Panc1 (cell line): ENCODE measurements at places on chromosomes 12 and 14.

GRCh38 chr14:104117341-104118005 lies 20.9 kb upstream of the KIF26A start:
- DNase-seq: no peak

DNA sequence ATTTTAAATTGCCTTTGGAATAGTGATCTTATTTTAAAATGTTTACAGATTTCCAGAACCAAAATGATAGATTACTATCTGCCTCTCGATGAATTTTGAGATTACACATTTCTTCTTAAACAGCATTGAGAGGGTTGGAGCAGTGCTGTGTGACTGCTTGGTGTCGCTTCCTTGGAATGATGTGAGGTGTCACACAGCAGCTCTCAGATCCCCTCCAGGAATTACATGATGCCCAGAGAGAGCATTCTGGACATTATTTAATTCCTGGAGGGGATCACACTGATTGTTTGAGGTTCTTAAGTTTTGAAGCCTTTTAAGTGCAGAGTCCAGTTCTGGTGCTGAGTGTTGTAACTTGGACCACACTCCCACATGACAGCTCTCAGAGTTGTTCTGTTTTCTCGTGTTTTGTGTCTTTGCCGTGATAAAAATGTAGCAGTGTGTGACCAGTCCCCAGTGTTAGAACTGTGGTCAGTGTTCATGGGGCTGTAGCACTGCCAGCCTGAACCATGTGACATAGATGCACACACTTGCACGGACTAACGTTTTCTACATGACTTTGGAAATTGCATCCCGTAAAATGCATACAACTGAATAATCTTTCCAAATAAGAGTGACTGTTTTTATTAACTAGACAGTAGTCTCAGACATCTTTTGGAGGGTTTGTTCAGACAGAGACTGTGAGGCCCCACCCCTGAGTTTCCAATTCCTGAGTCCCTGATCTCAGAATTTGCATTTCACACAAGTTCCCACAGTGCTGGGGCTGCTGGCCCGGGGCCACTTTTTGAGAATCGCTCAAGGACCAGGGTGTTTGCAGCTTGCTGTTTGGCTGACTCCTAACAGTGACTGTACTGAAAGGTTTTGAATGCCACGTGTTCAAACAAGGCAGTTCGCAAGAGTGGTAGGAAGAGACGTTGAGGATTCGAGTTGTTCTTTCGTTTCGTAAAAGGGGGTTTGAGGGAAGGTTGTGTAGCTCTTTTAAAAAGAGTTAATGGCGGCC lies 26.0 kb downstream of the XRCC3 start:
- DNase-seq: no peak

DNA sequence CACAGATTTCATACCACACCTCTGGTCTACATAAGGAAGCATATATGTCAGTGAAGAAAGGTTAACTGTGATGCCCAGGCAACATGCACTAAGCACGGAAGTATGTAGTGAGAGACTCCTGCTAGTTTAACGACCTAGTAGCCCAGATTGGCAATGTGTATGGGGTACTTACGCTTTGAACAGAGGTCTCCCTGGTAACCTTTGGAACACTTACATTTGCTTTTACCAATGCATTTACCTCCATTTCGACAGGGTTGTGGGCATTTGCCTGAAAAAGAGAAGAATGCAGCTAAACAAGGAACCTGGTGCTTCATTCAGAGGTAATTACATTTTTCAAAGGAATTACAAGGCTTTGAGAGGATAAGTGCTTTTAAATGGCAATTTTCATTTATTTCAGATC lies 65.2 kb downstream of the WIF1 start:
- no peak for DNase-seq

- no peak for DNase-seq
These were observed 906.0 kb downstream of the VRK1 start for GRCh38 chr14:97703006-97703760.

DNA sequence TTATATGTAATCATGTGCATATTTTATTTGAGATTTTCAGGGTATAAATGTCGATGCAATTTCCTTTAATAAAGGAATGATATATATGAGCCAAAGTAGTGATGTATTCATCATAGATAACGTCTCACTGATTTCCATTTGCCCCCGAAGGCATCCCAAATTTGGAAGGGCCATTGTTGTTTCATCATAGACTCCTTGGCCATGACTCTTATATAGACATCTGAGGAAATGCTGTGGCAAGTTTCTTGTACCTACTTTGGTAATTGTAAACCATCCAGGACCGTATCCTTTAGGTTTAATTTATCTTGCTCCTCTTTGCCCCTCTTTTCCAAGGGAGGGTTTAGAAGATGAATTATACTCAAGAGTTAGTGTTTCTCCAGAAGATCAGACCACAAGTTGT lies 84.7 kb downstream of the SAMD4A start:
- DNase-seq: no peak

DNA sequence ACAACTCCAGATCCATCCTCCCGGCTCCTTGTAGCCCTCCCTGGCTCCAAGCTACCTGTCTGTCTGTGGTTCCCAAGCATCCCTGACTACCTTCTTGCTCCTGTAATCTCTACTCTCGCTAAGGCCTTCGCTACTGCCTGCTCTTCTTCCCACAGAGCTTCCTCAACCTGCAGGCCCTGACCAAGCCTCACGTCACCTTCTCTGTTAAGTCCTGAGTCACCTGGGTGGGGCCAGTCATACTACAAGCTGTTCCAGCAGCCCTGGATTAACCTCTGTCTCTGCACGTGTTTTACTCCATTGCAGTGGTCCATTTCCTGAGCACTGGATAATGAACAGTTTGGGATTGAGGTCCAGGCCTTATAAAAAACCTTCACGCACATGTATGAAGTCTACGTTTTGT lies 770.7 kb downstream of the BCL11B start:
- DNase-seq: no peak

GRCh38 chr12:3445119-3445978 lies 45.7 kb upstream of the PRMT8 start:
- DNase-seq: no peak

DNA sequence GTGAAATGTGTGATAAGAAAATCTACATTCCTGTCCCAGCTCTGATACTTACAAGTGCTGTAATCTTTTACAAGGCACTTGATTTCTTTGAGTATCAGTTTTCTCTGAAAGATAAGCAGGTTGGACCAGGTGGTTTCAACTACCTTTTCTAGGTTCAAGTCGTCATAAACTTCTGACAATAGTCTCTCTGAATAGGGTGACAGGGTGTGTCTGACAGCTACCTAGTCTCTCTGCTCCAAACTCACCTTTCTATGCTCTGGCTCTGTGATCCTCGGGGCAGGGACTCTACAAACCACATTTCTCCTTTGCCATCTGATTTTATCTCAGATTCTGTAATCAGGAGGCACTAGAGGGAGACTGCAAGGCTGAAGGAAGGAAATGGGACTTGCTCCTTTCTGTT lies 137.7 kb upstream of the SYT1 start:
- no peak for DNase-seq

- no peak for DNase-seq
These were observed 13.8 kb downstream of the NOS1 start for GRCh38 chr12:117347588-117347987.

DNA sequence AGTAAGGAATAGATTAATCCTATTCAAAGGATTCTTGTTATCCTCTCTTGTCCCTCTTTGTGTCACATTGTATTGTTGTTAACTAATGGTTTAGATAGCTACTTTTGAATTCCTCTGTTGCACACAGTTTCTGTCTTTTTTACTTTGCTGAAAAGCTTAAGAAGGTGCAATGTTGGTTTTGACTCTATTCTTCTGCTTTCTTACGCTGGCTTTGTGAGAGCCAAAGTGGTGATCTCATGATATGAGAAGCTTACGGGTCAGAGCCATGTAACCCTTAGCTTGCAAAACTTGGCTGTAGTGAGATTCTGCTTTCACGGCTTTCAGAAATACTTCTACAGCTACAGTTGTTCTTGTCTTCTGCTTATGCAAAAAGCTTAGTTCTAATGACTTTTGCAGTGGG lies 239.7 kb downstream of the TRHDE start:
- DNase-seq: no peak

- DNase-seq: no peak
These were observed 18.5 kb downstream of the CORO1C start for GRCh38 chr12:108712925-108713203.

GRCh38 chr14:67319142-67319541 lies 40.5 kb downstream of the ATP6V1D start:
- DNase-seq: no peak

GRCh38 chr12:106274575-106275121 lies 26.8 kb upstream of the CKAP4 start:
- DNase-seq: no peak

- no peak for DNase-seq
These were observed 633 bp downstream of the RPAP3 start for GRCh38 chr12:47705229-47705565.

DNA sequence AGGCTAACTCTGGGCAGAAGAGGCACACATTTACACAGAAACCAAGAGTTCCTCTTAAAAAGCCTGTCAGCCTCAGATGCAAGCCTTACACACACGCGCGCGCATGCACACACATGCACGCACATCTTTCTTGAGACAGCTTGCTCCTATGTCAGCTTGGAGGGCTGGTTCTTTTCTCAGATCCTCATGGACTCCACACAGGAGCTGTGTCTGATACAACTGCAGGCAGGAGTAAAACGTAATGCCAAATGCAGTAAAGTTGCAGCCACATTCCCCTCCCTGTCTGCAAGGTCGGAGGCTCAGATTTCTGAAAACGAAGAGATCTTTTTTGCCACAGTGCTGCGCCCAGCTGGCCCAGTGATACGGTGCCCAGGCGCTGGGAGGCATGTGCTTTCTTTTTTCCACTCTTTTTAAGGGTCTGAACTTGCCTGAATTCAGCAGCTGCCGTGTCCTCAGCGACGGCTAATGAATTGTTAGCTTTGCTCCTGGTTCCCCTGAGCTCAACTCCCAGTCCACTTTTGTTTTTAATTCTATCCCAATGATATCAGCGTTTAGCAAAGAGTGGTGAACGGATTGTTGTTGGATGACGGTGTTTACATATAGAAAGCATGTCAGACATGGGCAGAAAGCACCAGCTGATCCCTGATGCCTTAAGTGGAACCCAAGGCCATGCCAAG lies 72.9 kb upstream of the FOXN3 start:
- DNase-seq: no peak

- DNase-seq: no peak
These were observed 43.1 kb downstream of the GALNT16 start for GRCh38 chr14:69303086-69303485.

GRCh38 chr14:77190977-77191376 lies 9.4 kb downstream of the TMEM63C start:
- DNase-seq: no peak

- DNase-seq: no peak
These were observed 152.2 kb downstream of the BTG1 start for GRCh38 chr12:91993287-91994017.

- peak; percentile 97 for DNase-seq
These were observed 15.5 kb upstream of the NTN4 start for GRCh38 chr12:95805864-95806671.

DNA sequence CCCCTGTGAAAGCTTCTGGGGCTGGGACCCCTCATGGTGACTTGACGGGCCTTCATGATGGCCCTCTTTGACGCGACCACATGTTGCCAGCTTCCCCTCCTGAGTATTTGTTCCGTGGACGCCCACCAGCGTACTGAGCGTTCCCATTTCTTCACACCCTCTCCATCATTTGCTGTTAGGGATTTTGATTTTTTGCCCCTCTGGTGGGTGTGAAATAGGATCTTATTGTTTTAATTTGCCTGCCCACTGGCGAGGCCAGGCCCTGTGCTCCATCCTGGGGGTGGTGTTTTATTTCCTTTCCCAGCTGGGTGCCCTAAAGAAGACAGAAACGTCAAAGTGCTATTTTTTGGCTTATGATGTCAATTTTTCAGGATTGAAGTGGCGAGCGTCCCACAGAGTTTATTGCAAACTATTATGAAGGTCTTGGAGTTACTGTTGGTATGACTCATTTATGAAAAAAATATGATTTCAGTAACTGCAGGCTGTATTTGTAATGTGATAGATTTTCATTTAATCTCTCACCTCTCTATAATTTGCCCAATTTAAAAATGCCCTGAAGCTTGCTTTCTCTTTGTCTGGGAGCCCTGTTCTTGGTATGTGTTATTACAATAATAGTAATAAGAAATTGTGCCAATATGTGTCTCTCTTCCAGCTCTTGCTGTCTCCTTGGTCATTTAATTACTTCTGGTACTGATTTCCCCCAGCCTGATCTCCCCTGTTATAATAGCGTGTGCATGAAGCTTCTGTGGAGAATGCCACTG lies 99.6 kb downstream of the SLC25A47 start:
- no peak for DNase-seq

DNA sequence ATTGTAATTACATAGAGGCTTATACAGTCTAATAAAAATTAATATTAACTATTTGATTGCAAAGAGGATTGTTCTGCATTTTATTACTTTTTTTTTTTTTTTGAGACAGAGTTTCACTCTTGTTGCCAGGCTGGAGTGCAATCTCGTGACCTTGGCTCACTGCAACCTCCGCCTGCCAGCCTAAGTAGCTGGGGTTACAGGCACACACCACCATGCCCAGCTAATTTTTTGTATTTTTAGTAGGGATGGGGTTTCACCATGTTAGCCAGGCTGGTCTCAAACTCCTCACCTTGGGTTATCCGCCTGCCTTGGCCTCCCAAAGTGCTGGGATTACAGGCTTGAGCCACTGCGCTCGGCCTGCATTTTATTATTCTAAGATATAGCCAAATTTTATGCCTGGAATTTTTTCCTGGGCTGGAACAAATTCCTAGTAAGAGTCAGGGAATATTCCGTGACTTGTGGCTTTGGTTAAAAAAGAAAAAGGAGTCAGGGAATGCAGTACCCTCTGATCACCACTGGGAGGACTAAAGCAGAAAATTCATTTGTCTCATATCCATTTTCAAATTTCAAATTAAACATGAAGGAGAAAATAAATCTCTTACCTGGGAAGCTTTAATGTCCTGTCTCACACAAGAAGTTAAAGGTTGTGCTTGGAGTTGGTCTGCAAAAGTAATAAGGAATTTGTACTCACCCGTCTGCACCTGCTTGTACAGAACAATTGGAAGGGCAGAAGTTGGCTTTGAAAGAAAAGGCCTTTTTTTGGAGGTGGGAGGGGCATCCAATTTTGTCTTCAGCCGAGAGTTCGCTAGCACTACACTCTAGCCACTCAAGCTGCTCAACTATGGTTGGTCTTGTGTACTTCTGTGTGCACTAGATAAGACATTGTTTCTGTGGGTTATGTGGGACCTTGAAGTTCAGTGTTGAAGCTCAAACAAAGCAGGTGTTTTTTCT lies 8.7 kb downstream of the MARK3 start:
- DNase-seq: no peak

DNA sequence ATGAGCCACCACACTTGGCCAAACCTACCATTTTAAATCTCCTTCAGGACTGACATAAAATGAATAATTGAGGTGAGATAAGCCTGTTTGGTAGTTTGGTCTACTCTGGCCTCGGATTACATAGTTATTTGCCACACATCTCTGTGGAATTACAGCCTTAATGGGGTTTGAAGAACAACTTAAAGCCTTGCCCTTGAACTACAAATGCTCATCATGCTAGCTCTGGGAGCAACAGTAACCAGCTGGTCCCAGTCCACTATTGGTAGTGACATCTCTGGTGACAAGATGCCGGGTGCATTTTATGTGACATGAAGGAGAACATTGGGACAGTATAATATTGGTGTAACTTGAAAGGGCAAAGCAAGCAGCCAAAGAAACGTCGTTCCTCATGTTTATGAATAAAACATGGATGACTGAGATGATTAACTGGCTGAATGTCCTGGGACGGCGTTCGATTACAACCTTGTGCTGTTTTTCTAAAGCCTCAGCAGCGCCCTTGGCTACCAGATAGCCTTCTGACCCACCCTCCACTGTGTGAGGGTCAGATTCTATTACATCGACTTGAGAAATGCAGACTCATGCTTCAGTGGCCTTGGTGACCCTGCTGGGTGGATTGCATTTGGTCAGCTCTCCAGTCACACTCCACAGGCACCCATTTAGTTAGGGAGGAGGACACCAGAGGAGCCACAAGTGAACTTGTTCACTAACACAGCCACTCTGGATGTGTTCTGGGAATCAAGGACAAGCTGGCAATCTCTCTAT lies 41.5 kb downstream of the BEST3 start:
- no peak for DNase-seq
